Activated CD8-positive, alpha-beta memory T cell treated with anti-CD3 and anti-CD28 coated beads for 48 hours (primary cell): ENCODE measurements at places on chromosomes 16 and 17.

DNA sequence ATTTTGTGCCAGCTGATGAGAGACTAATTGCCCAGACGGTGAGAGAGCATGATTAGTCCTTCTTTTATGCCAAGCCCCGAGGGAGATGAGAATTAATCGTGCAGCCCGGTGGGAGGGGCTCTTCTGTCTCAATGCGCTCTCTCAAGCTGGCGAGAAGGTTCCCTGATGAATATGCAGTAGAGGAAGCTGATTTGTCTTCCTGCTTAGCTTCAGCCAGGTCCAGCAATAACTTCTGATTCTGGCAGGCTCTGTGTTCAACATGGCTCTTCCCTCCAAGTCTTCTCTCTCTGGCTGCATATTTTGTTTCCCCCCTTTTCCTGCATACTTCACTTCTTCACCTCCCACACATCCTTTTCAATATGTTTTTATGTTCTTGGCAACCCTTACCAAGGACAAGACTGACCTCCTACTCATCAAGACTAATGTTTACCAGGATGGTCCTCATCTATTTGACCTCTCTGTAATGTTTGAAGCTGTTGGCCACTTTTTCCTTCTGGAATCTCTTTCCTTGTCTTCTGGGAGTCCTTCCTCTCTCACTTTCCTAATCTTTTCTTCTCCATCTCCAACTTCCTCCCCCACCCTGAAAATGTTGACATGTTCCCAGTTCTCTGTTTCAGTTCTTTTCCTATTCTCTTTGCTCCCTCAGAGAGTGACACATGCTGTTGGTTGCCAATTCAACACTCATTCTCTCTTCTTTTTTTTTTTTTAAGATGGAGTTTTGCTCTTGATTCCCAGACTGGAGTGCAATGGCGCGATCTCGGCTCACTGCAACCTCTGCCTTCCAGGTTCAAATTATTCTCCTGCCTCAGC is 33.1 kb downstream of the ARL4D start:
- no peak for DNase-seq

- DNase-seq, result no peak
Observed at GRCh38 chr16:67917140-67917851, 14.4 kb downstream of the CTRL start.

DNA sequence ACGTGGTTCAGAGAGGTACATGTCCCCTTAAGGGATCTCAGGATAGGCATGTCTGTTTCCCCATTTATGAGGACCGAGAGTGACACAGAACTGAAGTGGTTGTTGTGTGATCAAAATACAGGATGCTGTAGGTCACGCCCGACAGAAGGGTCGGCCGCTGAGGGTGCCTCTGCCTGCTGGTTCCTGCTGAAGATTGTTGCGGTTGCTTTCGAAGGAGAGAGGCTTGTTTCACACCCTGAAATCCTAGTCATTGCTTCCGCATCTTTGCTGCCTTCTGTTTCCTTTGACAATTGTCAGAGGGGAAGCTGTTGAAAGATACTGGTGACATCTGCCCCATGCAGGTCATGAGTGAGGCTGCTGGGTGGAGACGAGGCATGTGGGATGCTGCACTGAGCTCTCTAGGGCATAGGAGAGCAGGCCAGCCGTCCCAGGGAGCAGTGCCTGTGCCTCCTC is 3.8 kb upstream of the NAT9 start:
- DNase-seq, result no peak

DNA sequence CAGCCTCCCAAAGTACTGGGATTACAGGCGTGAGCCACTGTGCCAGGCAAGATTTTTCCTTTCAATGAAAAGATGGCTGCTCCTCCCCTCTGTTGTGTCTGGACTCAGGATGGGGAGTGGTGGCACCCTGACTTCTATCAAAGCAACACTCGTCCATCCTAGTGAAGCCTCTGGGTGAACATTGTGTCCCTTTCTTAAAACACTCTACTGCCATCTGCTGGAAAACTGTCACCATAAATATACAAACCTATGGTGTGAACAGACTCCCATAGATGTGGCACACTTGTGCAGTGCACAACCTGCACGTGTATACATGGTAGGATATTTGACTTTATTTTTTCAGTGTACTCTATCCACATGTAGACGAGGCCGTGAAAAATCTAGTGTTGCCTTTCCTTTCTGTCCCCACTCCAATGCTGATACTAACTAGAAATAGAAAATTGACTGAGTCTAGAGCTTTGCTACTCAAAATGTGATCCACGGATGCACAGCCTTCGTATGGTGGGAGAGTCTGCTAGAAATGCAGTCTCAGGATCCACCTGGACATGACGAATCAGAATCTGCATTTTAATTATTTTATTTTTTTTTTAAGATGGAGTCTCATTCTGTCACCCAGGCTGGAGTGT is 55.9 kb upstream of the PLCG2 start:
- no peak for DNase-seq

GRCh38 chr17:4492721-4493561 is 5.7 kb upstream of the SPNS2 start:
- no peak for DNase-seq

GRCh38 chr16:1152651-1153259 is at the start of gene CACNA1H:
Gene CACNA1H (plus strand): TSS chr16:1153106. CDS start chr16:1153738, 632 bp downstream.
- DNase-seq, result peak; percentile 10

DNA sequence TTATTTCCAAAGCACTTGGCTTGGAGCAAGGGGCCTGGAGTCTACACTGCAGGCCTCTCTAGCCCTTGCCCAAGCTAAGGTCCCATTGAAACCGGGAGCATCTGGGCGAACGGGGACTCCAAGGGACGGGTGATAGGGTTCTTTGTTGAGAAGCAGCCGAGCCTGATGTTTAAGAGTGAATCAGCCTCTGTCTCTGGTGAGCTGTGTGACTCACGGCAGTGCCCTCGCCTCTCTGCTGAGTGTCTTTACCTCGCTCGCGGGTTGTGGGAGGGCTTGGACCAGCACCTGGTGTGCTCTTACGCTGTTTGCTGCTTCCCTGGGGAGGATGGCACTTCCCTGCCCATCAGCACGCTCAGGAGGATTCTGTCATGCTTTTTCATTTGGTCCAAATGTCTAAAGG is 1.3 kb downstream of the HGS start:
- no peak for DNase-seq

DNA sequence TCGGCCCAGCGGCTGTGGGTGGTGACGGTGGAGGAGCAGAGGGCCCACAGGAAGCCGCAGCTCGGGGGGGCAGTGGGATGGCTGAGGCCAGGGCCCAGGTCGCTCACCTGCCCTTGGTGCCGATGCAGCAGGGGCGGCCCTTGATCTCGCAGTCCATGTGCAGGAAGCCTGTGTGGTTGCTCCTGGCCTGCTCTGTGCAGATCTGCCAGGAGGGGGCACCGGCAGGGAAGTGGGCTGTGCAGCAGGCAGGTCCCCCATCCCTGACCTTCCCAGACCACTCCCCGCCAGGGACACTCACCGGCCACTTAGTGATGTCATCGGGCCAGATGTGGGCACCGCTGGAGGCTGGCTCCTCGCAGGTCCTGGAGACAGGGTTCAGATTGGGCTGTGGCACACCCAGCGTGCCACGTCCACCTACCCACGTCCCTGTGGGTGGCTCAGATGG is 6.2 kb downstream of the AANAT start:
- DNase-seq, result no peak

GRCh38 chr17:37054894-37055293 is 106.1 kb downstream of the AATF start:
- DNase-seq, result no peak

DNA sequence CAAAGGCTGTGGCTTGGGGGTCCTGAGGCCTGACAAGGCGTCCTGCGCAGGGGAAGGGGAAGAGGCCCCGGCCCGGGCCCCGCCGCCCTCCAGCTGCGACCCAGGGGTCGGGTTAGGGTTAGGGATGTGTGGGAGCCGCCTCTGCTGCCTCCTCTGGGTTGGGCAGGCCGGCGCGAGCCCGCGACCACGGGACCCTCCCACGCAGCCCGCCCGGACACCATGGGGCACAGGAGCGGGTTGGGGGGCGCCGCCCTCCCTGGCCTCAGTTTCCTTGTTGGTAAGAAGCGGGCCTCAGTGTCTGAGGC is 386 bp downstream of the CIAO3 start:
- DNase-seq, result no peak

GRCh38 chr17:281365-281999 is 71.1 kb downstream of the RPH3AL start:
- no peak for DNase-seq

DNA sequence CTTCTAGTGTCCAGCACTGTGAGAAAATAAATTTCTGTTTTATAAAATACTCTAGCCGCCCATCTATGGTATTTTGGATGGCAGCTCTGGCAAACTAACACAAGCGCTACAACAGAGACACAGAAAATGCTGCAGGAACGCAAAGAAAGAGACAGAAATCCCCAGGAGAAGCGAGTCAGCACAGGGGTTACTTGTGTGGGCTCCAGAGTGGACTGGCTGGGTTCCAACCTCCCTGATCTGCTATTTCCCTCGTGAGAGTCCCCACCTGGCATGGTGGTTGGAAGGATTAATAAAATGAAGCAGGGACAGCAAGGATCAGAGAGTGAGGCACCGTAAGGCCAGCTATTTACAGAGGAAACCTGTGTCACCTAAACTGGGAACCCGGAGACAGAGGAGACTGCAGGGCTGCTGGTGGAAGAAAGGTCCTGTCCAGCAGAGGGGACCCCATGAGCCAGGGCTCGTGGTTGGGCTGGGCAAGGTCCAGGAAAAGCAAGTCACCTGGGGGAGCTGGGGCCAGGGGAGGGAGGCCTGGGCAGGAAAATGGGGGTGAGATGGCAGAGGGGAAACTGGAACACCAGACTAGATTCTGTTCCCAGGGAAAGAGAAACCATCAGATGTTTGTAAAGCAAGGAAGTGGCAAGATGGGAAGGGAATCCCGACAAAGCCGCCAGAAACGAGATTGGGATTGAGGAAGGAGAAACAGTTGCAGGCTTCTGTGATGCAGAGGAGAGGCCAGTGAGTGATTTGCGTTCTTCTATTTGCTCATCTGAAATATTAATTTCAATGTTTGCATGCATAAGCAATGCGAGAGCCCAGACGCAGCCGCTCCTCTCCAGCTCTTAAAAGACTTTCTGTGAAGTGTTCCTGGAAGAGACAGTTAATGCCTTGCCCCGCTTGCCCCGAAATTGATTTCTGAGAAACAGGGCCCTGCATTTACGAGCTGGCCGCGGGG is 63.0 kb upstream of the TEKT3 start:
- no peak for DNase-seq

DNA sequence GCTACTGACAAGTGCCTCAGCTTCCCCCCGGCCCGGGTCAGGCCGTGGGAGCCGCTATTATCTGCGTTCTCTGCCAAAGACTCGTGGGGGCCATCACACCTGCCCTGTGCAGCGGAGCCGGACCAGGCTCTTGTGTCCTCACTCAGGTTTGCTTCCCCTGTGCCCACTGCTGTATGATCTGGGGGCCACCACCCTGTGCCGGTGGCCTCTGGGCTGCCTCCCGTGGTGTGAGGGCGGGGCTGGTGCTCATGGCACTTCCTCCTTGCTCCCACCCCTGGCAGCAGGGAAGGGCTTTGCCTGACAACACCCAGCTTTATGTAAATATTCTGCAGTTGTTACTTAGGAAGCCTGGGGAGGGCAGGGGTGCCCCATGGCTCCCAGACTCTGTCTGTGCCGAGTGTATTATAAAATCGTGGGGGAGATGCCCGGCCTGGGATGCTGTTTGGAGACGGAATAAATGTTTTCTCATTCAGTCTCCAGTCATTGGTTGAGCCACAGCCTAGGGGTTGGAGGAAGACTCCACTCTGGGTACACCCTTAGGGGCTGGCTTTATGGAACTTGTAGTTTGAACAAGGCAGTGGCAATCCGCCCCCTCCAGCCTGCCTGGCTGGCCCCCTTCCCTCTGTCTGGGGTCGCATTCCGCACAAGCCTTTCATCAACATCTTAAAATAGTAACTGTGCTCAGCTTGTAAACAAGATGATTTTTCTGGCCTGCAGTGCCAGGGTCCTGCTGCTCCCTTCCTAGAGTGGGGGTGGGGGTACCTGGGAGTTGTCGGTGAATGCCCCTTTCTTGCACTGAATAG is 4.1 kb downstream of the SYNGR2 start:
- DNase-seq, result no peak

DNA sequence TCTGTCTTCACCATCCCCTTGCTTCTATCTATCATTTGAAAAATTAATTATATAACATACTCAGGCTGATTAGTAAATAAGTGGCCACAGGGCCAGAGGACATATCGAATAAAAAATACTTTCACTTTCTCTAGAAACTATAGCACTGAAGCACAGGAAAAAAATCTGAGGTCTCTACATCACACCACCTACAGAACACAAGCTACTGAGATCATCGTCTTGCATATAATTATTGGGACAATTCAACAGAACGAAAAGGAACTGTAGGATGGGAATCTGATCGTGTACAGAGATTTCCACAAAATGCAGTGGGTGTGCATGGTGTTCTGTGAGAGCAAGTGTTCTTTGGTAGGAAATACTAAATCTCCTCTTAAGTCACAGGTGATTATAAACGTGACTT is 289.6 kb upstream of the ERCC4 start:
- no peak for DNase-seq

DNA sequence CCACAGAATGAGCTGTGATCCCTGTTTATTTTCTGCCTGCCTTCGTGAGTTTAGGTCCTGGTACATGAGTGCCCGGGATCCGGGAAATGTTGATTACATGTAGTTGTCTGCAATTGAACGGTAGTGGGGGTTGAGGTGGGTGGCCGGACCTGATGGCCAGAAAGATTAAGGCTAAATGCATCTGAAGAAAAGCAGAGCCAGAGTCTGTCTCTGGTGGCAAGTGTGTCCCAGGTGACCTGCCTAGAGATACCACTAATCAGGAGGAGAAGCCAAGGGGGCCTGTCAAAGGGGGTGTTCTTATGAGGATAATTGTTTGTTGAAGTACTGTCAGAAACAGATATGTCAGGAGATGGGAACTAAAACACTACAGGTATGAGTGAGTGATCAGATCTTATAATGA is 154.0 kb upstream of the ASIC2 start:
- DNase-seq, result no peak

GRCh38 chr17:79042421-79043190 is 18.6 kb downstream of the C1QTNF1 start:
- DNase-seq, result peak; percentile 68

GRCh38 chr17:9185688-9186284 is 164.5 kb downstream of the NTN1 start:
- DNase-seq, result no peak

- peak; percentile 30 for DNase-seq
Observed at GRCh38 chr17:30378241-30378824, 394 bp upstream of the CPD start.

GRCh38 chr17:82981141-82981730 is 98.2 kb upstream of the METRNL start:
- DNase-seq, result no peak

DNA sequence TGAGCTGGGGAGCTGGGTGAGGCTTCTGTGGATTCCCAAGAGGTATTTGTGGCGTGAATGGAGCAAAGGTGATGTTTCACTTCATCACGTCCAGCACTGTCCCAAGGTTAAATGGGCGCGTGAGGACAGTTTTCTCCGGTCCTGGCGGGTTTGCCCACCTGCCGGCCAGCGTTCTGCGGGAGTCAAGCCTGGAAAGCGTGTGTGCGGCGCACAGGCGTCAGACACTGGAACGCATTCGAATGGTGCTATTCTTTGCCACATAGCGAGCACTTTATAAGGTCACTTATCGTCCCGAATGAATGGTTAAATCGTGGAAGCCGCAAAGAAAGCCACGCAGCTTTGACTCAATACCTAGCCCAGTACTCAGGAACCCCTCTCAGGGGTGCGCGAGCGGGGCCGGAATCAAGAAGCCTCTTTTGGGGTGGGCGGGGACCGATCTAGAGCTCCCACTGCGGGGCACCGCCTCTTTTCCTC is 446 bp upstream of the PSMD11 start:
- DNase-seq, result no peak
